A673 (cell line): ENCODE measurements at places on chromosomes 4 and X. TPM values are rescaled to one million over a fixed set of nuclear protein-coding genes. Genes with fewer than 3 reads are reported as not detected.

Gene PNMA6F
- total RNA-seq: not detected in 2 replicates

Gene SRPX2
- total RNA-seq: 8.8 and 12.3 TPM in 2 replicates

DNA sequence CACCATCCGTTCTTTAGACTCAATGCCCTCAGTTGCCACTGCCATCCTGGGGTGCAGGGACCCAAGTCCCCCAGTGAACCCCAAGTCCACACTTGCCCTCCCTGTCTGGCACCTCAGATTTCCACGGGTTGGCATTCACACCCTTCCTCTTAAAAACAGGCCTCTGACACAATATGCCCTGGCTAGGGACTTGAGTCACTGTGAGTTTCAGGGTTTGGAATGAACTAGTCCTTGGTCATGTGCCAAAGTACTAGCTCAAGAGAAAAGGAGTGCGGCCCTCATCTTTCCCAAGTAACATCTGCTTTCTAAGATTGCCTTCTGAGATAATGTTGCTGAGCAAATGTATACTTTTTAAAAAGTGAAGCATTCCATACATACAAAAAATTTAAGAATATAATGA lies 134.0 kb downstream of the MID1 start:
- no peak for DNase-seq
- H3K4me1 ChIP-seq: no peaks in the 10 kb centered on the region
- H3K36me3 ChIP-seq: no peaks in the 10 kb centered on the region
- no peaks in the 10 kb centered on the region for H3K27me3 ChIP-seq
- no peak overlapping the region for H3K27ac ChIP-seq

Gene IL3RA
- 0.49 and 0.52 TPM in 2 replicates for total RNA-seq

- H3K36me3 ChIP-seq: no peaks in the 10 kb centered on the region
- DNase-seq: no peak
- no peak overlapping the region for H3K27ac ChIP-seq
- H3K4me3 ChIP-seq: no peak overlapping the region
- no peaks in the 10 kb centered on the region for H3K27me3 ChIP-seq
Measured at GRCh38 chr4:168758351-168758876, 251.6 kb downstream of the CBR4 start.

Gene SHISA3
- total RNA-seq: 0.26 and 0.39 TPM in 2 replicates

DNA sequence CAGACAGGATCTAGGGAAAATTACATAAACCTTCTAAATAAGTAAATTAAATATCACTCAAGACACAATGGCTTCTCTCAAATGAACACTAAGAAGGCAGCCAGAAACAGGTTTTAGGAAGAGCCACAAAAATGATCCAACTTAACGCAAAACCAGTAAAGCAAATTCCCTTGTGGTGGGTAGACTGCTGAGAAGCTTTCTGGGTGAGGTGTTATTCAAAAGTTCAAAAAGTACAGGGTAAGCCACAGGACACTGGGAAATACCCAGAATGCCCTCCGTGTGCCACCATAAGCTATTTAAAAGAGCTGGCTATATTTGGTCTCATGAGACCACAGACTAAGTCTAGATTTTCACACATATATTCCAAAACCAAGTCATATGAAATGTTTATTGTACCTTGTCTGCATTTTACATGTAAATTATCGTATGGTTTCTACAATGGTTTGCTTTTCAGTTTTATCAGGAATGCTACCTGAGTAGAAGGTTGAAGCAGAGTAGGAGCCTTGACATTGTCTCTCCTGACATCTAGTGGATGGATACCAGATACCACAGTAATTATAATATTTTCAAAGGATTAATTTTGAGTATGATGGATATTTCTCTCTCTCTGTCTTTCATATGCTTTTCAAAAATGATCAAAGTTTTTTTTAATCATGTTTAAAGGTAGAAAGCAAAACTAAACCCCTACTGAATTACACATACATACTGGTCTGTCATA lies 109.3 kb upstream of the KLHL13 start:
- H3K27ac ChIP-seq: peak overlapping the region; percentile 61
- peak; percentile 63 for DNase-seq
- no peaks in the 10 kb centered on the region for H3K36me3 ChIP-seq
- H3K4me1 ChIP-seq: peaks cover 14% of the 10 kb centered on the region

Gene CT45A3
- not detected in 2 replicates for total RNA-seq

Gene ARR3
- not detected in 2 replicates for total RNA-seq

GRCh38 chr4:3293401-3294391 lies 875 bp downstream of the RGS12 start:
- DNase-seq: peak; percentile 25
- H3K4me3 ChIP-seq: peak overlapping the region; percentile 80
- peaks cover 4% of the 10 kb centered on the region for H3K36me3 ChIP-seq
- peaks cover 19% of the 10 kb centered on the region for H3K4me1 ChIP-seq

Gene VGLL1
- not detected in 2 replicates for total RNA-seq
